ENCODE measurements at places on chromosomes 13 and 19. TPM values are rescaled to one million over a fixed set of nuclear protein-coding genes. Genes with fewer than 3 reads are reported as not detected.

- no peak overlapping the region for H3K4me3 ChIP-seq
- peaks cover 13% of the 10 kb centered on the region for H3K36me3 ChIP-seq
- ATAC-seq = no peak
- peak overlapping the region; percentile 98 for H3K27ac ChIP-seq
- peaks cover 68% of the 10 kb centered on the region for H3K4me1 ChIP-seq
Observed at GRCh38 chr13:114068656-114069318, 63.6 kb downstream of the RASA3 start.

DNA sequence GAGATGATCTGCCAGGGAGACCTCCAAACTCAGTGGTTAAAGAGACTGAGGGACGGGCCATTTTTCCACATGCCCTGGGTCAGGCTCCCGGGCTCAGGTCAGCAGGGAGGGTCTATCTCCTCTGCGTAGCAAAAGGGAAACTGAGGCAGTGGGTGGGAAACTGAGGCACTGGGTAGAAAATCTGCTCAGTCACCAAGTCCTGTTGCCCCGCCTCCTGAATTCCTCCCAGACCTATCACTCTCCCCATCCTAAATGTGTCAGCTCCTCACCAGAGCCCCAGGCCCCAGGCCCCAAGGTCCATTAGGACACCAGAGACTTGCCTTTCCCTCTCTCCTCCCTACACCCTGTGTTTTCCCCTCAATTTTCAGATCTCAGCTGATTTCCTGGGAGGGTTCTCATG lies 2.4 kb downstream of the CD320 start:
- H3K4me1 ChIP-seq = peaks cover 10% of the 10 kb centered on the region
- no peak overlapping the region for H3K27ac ChIP-seq
- H3K27me3 ChIP-seq = no peaks in the 10 kb centered on the region

DNA sequence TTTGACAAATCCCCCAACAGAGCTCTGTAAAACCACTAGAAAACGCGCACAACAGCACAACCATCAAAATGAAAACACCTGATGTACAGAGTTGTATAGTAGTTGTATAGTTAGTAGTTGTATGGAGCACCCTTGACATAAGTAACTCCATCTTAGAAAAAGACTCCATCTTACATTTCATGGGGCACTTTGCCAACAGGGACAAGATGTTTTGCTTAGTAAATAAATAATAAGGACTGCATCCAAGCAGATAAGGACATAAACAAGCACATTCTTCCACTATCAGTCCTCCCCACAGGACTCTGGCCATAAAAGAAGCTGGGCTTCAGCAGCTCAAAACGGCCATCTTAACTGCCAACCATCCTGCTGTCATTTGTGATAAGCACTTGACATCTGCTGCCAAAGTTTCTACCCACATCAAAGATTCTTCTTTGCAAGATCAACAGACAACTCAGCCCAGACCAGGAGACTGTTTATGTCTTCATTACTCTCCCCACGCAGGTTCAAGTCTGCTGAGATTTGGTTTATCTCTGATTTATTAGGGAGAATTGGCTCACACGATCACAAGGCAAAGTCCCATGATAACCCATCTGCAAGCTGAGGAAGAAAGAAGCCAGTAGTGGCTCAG lies 20.7 kb upstream of the ZNF331 start:
- H3K4me1 ChIP-seq = no peaks in the 10 kb centered on the region
- H3K27me3 ChIP-seq = no peaks in the 10 kb centered on the region
- H3K27ac ChIP-seq = no peak overlapping the region
- no peaks in the 10 kb centered on the region for H3K36me3 ChIP-seq
- H3K4me3 ChIP-seq = no peak overlapping the region
- ATAC-seq = no peak

GRCh38 chr13:113413898-113414282 lies 39.4 kb downstream of the ADPRHL1 start:
- H3K36me3 ChIP-seq = no peaks in the 10 kb centered on the region
- peaks cover 54% of the 10 kb centered on the region for H3K4me1 ChIP-seq
- peak; percentile 74 for ATAC-seq
- H3K4me3 ChIP-seq = no peak overlapping the region

GRCh38 chr13:73593199-73593765 lies 534.5 kb downstream of the KLF5 start:
- no peak for ATAC-seq
- H3K4me1 ChIP-seq = no peaks in the 10 kb centered on the region
- no peaks in the 10 kb centered on the region for H3K27me3 ChIP-seq
- H3K27ac ChIP-seq = no peak overlapping the region
- H3K36me3 ChIP-seq = no peaks in the 10 kb centered on the region

DNA sequence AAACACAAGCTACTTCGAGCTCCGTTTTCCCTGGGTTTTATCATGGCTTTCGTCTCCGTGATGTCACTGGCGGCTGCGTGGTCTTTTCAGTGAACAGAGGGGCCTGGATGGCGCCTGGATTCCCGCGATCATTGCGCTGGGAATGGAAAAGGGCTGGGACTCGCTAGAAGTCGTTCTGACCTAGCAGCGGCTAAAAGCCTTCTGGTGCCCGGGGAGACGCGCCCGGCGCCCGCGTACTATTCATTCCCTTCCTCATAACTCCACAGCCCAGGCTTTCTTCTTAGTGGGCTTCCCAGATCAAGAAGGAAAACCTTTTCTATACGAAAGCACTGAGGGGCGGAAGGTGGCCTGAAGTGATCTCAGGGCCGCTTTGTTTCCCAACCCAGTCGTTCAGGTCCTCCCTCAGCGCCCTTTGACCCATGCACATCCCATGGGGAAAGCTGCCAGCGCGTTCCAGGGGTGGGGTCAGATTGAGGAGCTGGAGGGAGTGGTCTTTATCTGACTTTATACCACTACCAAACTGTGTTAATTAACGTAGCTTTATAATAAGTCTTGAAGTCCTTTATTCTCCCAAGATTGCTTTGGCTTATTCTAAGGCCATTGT lies 96.6 kb downstream of the ELF1 start:
- no peak overlapping the region for H3K4me3 ChIP-seq
- H3K27ac ChIP-seq = no peak overlapping the region
- no peaks in the 10 kb centered on the region for H3K36me3 ChIP-seq

GRCh38 chr19:7602935-7603497 lies 7.4 kb downstream of the CAMSAP3 start:
- ATAC-seq = no peak
- H3K27ac ChIP-seq = no peak overlapping the region
- no peaks in the 10 kb centered on the region for H3K4me1 ChIP-seq
- H3K4me3 ChIP-seq = no peak overlapping the region
- no peaks in the 10 kb centered on the region for H3K36me3 ChIP-seq

DNA sequence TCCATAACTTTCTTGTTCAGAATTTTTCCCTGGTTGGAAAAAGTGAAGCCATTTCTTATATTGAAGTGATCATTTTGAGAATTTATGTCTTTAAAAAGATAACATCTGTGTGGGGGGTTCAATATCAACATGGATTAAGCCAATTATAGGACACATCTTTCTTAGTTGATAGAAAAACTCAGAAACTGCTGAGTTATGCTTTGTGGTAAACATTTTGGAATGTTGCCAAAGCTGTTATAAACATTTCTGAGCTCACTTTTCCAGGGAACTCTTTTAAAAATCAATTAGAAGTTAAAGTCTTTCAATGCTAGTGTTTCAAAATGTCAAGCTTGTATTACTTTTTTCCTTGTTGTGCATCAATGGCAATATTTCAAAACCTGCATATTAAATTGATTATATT lies 248.8 kb downstream of the DACH1 start:
- H3K36me3 ChIP-seq = no peaks in the 10 kb centered on the region
- ATAC-seq = no peak
- no peak overlapping the region for H3K4me3 ChIP-seq
- no peak overlapping the region for H3K27ac ChIP-seq
- no peaks in the 10 kb centered on the region for H3K27me3 ChIP-seq

DNA sequence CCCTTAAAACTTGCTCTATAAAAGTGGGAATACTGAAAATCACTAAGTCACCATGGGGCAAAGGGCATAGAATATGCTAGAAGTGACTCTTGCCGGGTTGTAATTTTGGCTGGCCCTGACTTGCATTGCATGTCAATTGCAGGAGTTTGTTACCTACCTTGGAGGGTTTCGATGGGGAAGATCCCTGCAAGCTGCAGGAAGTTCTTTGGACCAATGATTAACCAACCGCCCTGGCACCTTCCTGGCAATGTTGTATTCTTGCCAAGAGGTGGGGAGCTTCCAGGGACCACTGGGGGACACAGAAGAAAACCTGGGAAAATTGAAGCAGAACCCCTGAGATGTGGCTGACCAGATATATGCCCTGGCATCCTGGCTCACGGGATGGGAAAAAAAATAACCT lies 235.8 kb downstream of the B3GLCT start:
- no peak overlapping the region for H3K27ac ChIP-seq
- H3K36me3 ChIP-seq = no peaks in the 10 kb centered on the region
- no peaks in the 10 kb centered on the region for H3K27me3 ChIP-seq
- H3K4me1 ChIP-seq = no peaks in the 10 kb centered on the region
- H3K4me3 ChIP-seq = no peak overlapping the region

GRCh38 chr19:5585461-5586299 lies 17.9 kb upstream of the TINCR start:
- H3K36me3 ChIP-seq = no peaks in the 10 kb centered on the region
- H3K4me1 ChIP-seq = peaks cover 6% of the 10 kb centered on the region
- ATAC-seq = peak; percentile 75
- H3K4me3 ChIP-seq = no peak overlapping the region
- H3K27ac ChIP-seq = no peak overlapping the region

DNA sequence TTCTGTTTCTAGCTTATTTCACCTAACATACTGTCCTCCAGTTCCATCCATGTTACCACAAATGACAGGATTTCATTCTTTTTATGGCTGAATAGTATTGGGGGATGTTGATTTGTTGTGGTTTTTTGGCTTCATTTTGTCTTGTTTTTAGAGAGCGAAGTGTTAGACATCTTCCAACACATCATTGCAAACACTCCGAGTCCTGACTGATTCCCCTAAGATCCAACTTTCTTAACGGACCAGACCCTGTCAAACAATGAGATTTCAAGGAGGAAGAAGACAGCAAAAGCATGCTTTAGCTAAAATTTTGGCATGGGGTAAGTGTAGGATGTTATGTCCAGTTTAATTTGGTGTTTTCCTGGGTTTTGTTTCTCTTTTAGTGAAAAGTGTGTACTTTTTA lies 3.8 kb upstream of the CASP14 start:
- no peak overlapping the region for H3K4me3 ChIP-seq
- no peaks in the 10 kb centered on the region for H3K4me1 ChIP-seq
- H3K36me3 ChIP-seq = no peaks in the 10 kb centered on the region
- H3K27ac ChIP-seq = no peak overlapping the region
- no peak for ATAC-seq
- peaks cover 50% of the 10 kb centered on the region for H3K27me3 ChIP-seq

DNA sequence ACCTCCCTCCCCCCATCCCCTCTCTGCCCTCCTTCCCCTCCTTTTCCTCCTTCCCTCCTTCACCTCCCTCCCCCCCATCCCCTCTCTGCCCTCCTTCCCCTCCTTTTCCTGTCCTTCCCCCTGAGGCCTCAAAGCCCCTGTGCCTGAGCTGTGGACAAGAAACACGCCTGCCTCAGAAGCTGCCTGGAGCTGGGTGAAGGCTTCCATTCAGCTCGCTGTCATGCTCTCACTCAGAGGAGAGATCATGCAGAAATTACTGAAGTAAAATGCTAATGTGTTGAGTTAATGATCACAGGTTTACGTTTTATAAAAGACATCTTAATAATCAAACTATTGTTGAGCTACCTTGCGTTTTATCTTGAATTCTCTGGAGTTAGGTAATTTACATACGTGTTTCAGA lies 114.5 kb downstream of the ATP11A start:
- H3K36me3 ChIP-seq = peaks cover 30% of the 10 kb centered on the region
- H3K4me1 ChIP-seq = no peaks in the 10 kb centered on the region
- no peaks in the 10 kb centered on the region for H3K27me3 ChIP-seq
- no peak overlapping the region for H3K27ac ChIP-seq

DNA sequence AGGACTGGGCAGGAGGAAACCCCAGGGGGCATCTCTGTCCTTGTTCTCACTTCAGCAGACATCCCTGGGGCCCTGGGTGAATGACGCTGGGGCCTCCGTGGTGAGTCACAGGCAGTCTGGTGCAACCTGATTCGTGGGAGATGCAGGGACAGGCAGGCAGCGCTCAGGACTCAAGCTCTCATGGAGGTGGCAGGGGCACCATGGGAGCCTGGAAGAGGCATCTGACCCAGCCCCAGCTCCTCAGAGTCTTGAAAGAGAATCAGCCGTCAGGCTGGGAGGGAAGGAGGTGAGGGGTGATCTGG lies 14.0 kb upstream of the PTOV1 start:
- no peak for ATAC-seq
- H3K4me1 ChIP-seq = no peaks in the 10 kb centered on the region
- no peaks in the 10 kb centered on the region for H3K27me3 ChIP-seq

DNA sequence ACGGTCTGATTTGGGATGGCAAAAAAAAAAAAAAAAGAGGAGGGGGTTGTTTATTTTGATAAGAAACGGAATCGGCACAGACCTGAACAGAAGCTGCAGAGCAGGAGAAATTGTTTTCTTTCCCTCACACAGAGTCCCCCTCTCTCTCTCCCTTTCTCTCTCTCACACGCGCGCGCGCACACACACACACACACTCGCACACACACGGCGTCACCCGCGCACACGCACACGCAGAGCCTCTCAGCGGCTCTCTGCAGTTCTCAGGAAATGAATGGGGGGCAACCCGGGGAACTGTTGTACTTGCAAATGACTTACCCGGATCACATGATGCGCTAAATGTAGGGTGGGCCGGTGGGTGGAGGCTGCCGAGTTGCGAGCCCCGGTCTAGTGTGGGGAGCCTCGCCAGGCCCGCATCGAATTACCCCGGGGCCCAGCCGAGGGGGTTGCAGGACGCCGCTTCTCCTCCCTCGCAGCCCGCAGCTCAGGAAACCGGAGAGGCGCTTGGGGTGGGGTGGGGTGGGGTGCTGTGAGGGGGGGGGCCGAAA lies 475 bp downstream of the KLF12 start:
- no peaks in the 10 kb centered on the region for H3K27me3 ChIP-seq
- H3K4me1 ChIP-seq = no peaks in the 10 kb centered on the region
- ATAC-seq = peak; percentile 71
- H3K4me3 ChIP-seq = peak overlapping the region; percentile 90

The CYP4F2 gene
- not detected for total RNA-seq

The LYL1 gene
- 10.0 TPM for total RNA-seq

The CRB3 gene
- total RNA-seq = 0.85 TPM

The MED25 gene
- total RNA-seq = 29.2 TPM

The GRK1 gene
- not detected for total RNA-seq

The KIR3DL2 gene
- total RNA-seq = not detected

The HTR2A gene
- 0.54 TPM for total RNA-seq

The CCDC70 gene
- not detected for total RNA-seq

The PSG6 gene
- total RNA-seq = not detected

The NANOS3 gene
- 1.1 TPM for total RNA-seq
